ENCODE measurements at places on chromosomes 11 and 22. TPM values are rescaled to one million over a fixed set of nuclear protein-coding genes. Genes with fewer than 3 reads are reported as not detected.
A peak's percentile ranks its signal among the peaks of the same experiment; 100 is the strongest.

DNA sequence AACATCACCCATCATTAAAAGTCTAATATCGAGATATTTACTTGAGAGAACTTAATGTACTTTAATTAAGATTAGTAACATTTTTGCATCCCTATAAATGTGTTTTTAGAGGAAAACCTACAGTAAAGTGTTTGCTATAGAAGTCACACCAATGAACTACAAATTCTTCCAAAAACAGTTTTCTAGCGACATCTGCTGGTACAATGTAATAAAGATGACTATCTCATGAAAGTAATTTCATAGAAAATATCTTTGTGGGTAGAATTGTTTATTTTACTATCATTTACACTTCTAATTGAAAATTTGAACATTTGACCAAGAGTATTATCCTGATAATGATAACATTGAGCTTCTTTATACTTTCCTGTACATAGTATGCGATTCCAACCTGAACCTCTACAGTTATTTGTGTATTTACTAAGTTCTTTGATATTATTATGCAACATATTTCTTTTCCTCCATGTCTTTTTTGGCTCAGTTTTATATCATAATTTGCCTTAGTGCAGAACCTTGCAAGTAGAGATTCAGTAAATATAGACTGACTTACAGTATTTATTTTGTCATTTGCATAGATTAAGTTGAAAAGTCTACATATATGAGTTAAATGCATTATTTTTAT lies 252.7 kb downstream of the TMEM135 start:
- no peaks in the 10 kb centered on the region for H3K4me1 ChIP-seq
- H3K27ac ChIP-seq = no peak overlapping the region
- H3K36me3 ChIP-seq = no peaks in the 10 kb centered on the region
- H3K27me3 ChIP-seq = no peaks in the 10 kb centered on the region
- H3K4me3 ChIP-seq = no peak overlapping the region

DNA sequence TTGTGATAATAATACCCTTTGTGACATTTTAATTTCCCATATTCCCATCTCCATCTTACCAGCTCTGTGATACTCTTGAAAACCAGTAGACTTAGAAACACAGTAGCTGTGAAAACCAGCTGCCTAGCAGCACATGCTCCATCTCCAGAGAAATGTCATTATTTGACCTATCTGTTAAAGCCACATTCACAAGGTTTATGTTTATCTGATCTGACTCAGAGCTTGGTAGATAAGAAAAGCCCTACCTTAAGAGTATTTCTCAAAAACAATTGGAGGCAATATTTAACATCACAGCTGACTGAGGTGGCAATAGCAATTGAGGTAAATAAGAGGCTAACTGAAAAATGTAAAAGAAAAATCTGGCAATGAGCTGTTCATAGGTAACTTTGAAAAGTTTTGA lies 8.1 kb upstream of the ANO3 start:
- H3K27me3 ChIP-seq = no peaks in the 10 kb centered on the region
- no peak for DNase-seq
- no peak overlapping the region for H3K4me3 ChIP-seq
- H3K36me3 ChIP-seq = no peaks in the 10 kb centered on the region
- no peak overlapping the region for H3K27ac ChIP-seq

DNA sequence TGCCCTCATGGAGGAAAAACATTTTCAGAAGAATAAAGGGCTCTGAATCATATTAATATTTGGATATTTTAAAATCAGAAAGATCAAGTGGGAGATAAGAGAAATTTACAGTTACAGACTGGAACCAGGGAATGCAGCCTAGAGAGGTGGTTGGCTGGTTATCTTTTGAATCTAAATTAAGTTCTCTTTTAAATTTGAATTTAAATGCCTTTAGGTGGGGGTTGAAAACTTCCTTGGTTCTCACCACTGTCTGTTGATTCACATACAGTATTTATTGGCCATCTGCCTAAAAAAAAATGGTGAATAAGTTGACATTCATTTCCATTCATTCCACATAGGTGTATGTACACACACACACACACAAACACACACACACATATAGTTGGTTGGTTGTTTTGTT lies 35.7 kb upstream of the PTPRJ start:
- no peak overlapping the region for H3K4me3 ChIP-seq
- H3K27ac ChIP-seq = peak overlapping the region; percentile 36
- peaks cover 17% of the 10 kb centered on the region for H3K36me3 ChIP-seq
- no peak for DNase-seq
- H3K4me1 ChIP-seq = peaks cover 58% of the 10 kb centered on the region
- H3K27me3 ChIP-seq = no peaks in the 10 kb centered on the region

- no peaks in the 10 kb centered on the region for H3K27me3 ChIP-seq
- no peak overlapping the region for H3K4me3 ChIP-seq
- no peaks in the 10 kb centered on the region for H3K4me1 ChIP-seq
Observed at GRCh38 chr11:100340466-100341319, 346.4 kb upstream of the ARHGAP42 start.

- H3K4me3 ChIP-seq = no peak overlapping the region
- DNase-seq = no peak
- peaks cover 6% of the 10 kb centered on the region for H3K36me3 ChIP-seq
- no peaks in the 10 kb centered on the region for H3K27me3 ChIP-seq
- H3K4me1 ChIP-seq = no peaks in the 10 kb centered on the region
Observed at GRCh38 chr11:130301002-130301401, 13.7 kb downstream of the ZBTB44 start.

GRCh38 chr11:17014833-17015626 lies 816 bp upstream of the PLEKHA7 start:
- no peaks in the 10 kb centered on the region for H3K27me3 ChIP-seq
- H3K4me3 ChIP-seq = peak overlapping the region; percentile 94
- peaks cover 27% of the 10 kb centered on the region for H3K4me1 ChIP-seq
- peak; percentile 75 for DNase-seq

- H3K27ac ChIP-seq = peak overlapping the region; percentile 74
- H3K4me1 ChIP-seq = peaks cover 5% of the 10 kb centered on the region
- H3K4me3 ChIP-seq = peak overlapping the region; percentile 74
- no peaks in the 10 kb centered on the region for H3K27me3 ChIP-seq
Observed at GRCh38 chr11:86799680-86800075, 664 bp upstream of the PRSS23 start.

DNA sequence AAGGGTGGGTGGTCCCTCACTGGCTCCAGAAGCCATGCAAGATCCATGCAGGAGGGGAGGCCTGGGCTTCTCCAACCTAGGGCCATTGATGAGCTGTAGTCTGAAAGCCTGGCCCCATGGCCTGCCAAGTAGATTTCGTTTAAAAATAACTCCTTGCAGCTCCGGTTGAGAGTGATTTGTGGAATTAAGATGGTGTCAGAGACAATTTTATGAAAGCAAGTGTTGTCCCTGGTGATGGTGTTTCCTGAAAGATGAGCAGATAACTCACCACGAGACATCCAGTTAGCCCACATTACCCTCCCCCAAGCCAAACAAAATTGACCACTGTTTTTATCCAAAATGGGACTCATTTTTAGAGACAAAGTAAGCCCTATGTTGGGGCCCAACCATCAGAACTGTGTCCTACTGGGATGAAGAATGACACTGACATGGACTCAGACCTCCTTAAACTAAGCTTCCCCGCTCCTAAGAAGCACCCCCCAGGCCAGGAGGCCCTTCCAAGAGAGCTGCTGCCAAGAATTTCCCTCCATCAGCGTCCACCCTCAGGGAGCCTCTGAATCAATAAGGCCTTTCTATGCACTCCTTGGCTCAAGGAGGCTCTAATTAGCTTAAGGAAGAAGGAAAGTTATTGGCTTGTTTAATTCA lies 174.2 kb upstream of the NCAM1 start:
- H3K27ac ChIP-seq = no peak overlapping the region
- H3K4me1 ChIP-seq = peaks cover 16% of the 10 kb centered on the region
- no peak overlapping the region for H3K4me3 ChIP-seq
- no peak for DNase-seq

GRCh38 chr11:72091292-72091691 lies 10.6 kb downstream of the LRRC51 start:
- H3K4me3 ChIP-seq = no peak overlapping the region
- H3K27ac ChIP-seq = no peak overlapping the region
- DNase-seq = peak; percentile 70
- H3K4me1 ChIP-seq = peaks cover 10% of the 10 kb centered on the region

DNA sequence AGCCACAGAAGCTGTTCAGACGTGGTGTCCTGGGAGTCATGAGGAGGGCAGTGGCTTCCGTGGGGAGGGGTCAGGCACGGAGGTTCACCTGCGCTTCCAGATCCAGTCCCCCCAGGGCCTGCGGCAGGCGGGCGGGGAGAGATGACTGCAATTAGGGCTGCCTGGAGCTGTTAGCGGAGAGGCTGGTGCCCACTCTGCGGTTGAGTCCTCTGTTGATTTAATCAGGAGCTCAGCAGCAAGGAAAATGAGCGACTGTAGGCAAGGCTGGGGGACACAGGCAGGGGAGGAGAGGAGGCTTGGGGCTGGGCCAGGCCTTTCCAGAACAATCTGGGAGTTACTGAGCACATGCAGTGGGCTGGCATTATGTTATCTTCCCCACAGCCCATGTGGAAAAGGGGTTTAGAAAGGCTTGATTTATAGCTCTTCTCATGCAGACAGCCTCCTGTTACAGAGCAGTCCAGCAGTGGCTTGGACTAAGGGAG lies 13.1 kb downstream of the PLCB3 start:
- no peak for DNase-seq
- no peak overlapping the region for H3K4me3 ChIP-seq
- no peaks in the 10 kb centered on the region for H3K27me3 ChIP-seq
- peaks cover 18% of the 10 kb centered on the region for H3K4me1 ChIP-seq
- H3K27ac ChIP-seq = no peak overlapping the region

- no peak for DNase-seq
- no peak overlapping the region for H3K4me3 ChIP-seq
- H3K27ac ChIP-seq = no peak overlapping the region
- H3K4me1 ChIP-seq = no peaks in the 10 kb centered on the region
Observed at GRCh38 chr11:36177836-36178235, 111.4 kb downstream of the COMMD9 start.

GRCh38 chr22:27051407-27051806 lies 394.0 kb downstream of the MIAT start:
- H3K36me3 ChIP-seq = peaks cover 4% of the 10 kb centered on the region
- no peak overlapping the region for H3K4me3 ChIP-seq
- H3K27me3 ChIP-seq = peaks cover 21% of the 10 kb centered on the region
- no peaks in the 10 kb centered on the region for H3K4me1 ChIP-seq
- no peak overlapping the region for H3K27ac ChIP-seq

- H3K27me3 ChIP-seq = no peaks in the 10 kb centered on the region
- DNase-seq = no peak
- H3K4me1 ChIP-seq = no peaks in the 10 kb centered on the region
- no peak overlapping the region for H3K4me3 ChIP-seq
- no peak overlapping the region for H3K27ac ChIP-seq
- no peaks in the 10 kb centered on the region for H3K36me3 ChIP-seq
Observed at GRCh38 chr11:61460474-61460881, 30.6 kb downstream of the SDHAF2 start.

DNA sequence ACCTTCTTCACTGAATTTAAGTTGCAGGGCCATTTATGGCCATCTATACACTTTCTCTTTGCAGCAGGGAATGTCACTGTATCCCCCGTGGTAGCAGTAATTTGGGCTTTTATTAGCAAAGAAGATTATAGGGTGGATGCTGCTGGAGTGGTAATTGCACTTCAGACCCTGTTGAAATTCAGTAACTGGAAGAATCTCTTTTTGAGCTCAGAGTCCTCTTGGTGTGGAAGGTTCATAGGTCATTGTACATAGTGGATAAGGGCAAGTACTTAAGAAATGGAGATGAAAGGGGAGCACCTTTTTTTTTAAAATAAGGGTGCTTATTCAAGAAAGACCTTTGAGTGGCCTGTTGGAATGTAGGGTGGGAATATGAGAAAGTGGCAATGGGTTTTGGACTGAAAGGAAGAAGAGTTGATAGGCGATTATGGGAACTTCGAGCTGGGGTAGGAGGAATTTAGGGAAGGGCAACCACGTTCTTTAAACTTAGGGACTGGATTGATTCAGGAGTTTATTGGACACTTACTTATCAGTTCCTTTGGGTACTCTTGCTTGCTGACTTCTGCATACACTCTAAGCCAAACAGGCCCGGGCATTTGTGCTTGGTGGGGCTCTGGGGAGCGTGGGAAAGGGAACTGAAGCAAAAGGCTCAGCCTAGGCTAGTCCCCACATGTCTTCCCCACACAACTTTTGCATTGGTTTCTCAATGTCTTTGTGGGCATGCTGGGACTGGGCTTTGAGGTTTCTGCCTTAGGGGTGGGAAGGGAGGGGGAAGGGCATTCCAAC lies 26.5 kb downstream of the CTNND1 start:
- H3K27ac ChIP-seq = peak overlapping the region; percentile 45
- no peaks in the 10 kb centered on the region for H3K27me3 ChIP-seq
- peaks cover 77% of the 10 kb centered on the region for H3K4me1 ChIP-seq
- DNase-seq = no peak
- H3K4me3 ChIP-seq = peak overlapping the region; percentile 4

DNA sequence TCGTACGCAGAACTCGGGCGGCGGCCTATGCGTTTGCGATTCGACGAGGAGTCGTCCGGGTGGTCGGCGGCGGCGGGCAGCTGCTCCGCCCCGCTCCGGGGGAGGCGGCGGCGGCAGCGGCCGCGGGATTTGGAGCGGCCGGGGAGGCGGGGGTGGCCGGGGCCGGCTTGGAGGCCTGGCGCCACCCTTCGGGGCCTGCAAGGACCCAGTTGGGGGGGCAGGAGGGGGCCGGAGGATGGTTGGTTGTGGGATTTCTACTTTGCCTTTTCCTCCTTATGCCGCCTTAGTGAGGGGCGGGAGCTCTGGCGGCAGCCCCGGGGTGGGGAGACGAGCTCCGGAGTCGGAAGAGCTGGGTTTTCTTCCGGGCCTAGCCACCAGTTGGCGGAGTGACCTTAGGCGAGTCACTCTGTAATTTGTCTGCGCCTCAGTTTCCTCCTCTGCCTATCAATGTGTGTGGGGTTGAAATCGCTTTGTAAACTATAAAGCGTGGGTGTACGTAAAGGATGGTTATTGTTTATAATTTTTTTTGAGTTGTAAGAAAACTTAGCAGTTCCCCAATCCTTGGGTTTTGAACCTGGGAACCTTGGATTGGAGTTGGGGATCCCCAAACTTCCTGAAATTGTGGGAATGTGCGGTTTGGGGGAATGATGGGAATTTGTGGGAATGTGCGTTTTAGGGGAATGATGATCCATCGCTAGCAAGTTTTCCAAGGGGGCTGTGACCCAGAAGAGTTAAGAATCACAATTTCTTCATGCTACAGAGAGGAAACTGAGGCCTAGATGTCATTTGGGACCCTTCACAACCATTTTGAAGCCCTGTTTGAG lies 679 bp downstream of the TUG1 start:
- H3K27ac ChIP-seq = peak overlapping the region; percentile 99
- H3K4me1 ChIP-seq = peaks cover 7% of the 10 kb centered on the region
- peak overlapping the region; percentile 96 for H3K4me3 ChIP-seq
- DNase-seq = peak; percentile 45
- H3K36me3 ChIP-seq = peaks cover 77% of the 10 kb centered on the region
- H3K27me3 ChIP-seq = no peaks in the 10 kb centered on the region

GRCh38 chr11:120723751-120724150 lies 212.2 kb downstream of the GRIK4 start:
- H3K27ac ChIP-seq = no peak overlapping the region
- H3K36me3 ChIP-seq = no peaks in the 10 kb centered on the region
- no peak for DNase-seq
- no peaks in the 10 kb centered on the region for H3K4me1 ChIP-seq
- peaks cover 50% of the 10 kb centered on the region for H3K27me3 ChIP-seq

The KRTAP5-2 gene
- not detected for total RNA-seq

The APOBEC3H gene
- total RNA-seq = not detected

The LDHAL6A gene
- total RNA-seq = not detected

The C11orf87 gene
- not detected for total RNA-seq
